Stimulated activated CD8-positive, alpha-beta memory T cell treated with anti-CD3 and anti-CD28 coated beads, Interleukin-12 subunit alpha, Interleukin-12 subunit beta, amount 100 ng/mL, for 1 hour (primary cell): ENCODE measurements at places on chromosomes 12 and 14.
A peak's percentile ranks its signal among the peaks of the same experiment; 100 is the strongest.

DNA sequence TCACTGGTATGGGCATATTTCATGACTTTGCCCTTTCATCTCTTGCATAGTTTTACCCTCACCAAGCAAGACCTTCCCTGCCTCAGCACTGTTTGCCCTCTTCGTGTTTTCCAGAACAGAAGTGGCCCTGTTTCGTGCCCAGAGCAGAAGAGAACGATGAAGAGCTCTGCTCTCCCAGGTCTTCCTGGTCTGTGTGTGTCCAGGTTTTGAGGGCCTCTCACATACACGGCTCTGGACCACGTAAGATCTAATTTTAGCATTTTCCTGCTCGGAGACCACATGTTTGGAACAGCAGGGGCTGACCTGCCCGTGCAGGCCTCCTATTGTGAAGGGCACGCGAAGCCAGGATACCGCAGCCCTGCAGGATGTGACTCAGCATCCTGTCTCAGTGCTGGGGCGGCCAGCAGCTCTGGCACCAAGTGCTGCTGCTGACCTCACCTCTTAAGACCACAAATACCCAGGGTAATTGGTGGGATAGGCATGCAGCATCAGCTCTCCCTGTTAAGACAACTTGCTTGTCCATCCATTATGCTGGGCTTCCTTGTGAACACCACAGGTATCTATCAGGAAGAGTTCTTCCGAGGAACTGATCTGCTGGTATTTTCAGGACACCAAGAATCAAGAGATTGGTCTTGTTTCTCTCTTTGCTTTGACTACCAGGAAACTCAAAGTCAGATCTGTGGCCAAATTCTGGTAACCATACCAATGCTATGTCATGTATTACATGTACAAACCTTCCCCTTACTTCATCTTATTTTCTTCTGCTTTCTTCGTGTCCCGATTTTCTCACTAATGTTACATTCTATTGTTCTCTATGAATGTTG lies 19.0 kb downstream of the SSH1 start:
- peak; percentile 44 for DNase-seq

- no peak for DNase-seq
Observed at GRCh38 chr12:51369581-51369980, 21.6 kb downstream of the GALNT6 start.

DNA sequence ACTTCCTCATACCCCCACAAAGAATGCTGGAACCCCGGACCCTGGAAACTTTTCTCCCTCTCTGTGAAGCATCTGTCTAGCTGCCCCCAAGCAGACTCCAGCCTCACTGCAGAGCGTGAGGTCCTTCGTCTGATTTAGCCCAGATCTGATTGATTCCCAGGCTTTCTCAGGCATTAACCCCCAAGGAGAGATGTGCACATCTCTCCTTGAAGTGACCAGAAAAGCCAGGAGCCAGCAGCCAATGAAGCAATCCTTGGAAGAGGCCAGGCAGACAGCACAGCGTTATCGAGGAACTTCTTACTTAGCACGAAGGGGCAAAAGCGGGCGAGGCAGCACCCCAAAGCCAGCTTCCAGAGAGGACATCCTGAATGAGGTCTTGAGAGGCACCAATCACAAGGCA lies 100.7 kb downstream of the ZFP36L1 start:
- DNase-seq: no peak

GRCh38 chr12:26374934-26375680 lies 179.7 kb downstream of the SSPN start:
- DNase-seq: no peak

DNA sequence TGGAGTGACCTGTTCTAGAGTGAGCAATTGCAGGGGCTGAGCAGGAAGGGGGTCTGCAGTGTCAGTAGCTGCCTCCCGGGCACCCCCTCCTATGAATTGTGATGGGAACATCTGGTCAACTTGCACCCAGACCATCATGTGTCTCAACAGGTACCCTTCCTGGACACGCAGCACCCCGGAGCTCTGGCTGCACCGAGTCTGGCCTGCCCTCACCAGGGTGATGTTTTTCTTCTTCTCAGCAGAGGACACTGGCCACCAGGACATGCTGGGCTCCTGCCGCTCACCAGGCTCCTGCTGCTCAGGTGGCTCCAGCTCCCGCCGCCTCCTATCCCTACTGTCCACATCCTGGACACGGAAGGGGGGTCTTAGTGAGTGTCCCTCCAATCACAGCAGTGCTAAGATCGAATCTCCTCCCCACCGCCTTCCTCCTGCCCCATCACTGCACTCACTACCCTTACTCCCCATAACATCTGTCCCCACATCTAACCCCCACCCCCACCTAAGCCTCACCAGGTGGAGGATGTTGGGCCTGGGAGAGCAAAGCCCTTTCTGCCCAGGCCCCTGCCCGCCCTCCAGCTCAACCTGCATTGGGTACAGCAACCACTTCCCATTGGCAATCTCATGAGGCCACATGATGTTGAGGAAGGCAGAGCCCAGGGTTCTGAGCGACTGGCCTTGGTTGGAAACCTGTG lies 14.9 kb downstream of the ITGA7 start:
- no peak for DNase-seq

GRCh38 chr12:65533177-65533883 lies 254.8 kb downstream of the MSRB3 start:
- DNase-seq: no peak

GRCh38 chr12:117120787-117121186 lies 21.6 kb upstream of the TESC start:
- DNase-seq: no peak

GRCh38 chr12:23648546-23648945 lies 300.9 kb downstream of the SOX5 start:
- no peak for DNase-seq

DNA sequence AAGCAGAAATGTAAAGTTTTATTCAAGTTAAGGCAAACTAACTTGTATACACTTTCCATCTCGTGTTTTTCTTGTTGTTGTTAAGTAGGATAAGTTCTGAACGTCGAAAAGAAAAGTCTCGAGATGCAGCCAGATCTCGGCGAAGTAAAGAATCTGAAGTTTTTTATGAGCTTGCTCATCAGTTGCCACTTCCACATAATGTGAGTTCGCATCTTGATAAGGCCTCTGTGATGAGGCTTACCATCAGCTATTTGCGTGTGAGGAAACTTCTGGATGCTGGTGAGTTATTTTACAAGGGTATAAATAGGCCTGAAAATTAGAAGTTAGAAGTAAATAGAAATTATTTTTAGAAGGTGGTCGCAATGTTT lies 25.0 kb downstream of the HIF1A start:
- DNase-seq: no peak

GRCh38 chr14:76081642-76082041 lies 70.1 kb upstream of the GPATCH2L start:
- DNase-seq: no peak

DNA sequence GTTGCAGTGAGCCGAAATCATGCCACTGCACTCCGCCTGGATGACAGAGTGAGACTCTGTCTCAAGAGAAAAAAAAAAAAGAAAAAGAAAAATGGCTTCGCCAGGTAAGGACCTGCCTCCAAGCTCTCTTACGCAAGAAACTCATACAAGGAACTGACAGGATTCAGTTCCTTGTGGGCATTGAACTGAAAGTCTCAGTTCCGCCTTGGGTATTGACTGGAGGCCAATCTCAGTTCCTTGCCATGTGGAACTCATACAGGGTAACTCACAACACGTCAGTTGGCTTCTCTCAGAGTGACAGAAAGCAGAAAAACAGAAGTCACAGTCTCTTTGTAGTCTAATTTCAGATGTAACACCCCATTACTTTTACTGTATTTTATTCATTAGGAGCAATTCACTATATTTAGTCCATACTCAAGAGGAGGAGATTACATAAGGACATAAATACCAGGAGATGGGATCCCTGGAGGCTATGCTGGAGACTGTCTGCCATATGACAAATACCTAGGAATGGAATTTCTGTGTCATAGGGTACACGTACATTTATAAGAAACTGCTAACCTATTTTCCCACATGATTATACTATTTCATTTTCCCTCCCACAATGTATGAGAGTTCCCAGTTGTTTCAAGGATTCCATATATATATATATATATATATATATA lies 11.4 kb upstream of the NOPCHAP1 start:
- no peak for DNase-seq

GRCh38 chr12:11711651-11712327 lies 62.3 kb downstream of the ETV6 start:
- no peak for DNase-seq

DNA sequence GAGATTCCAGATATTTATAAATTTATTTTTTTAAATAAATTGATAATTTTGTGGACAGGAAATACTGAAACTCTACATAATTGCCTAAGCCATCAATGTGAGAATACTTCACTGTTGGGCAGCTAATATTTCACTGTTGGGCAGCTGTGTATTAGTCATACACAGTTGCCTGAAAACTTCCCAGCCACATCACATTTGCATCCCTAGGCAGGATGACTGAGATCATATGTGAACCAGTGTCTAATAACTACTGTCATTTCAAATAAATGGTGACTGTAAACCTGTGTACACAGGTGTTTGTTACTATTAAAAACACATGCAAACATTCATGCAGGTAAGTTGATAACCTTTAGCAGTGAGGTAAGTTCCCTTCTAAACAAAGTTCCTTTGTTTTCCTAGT lies 43.9 kb downstream of the TMTC3 start:
- DNase-seq: no peak

- no peak for DNase-seq
Observed at GRCh38 chr14:61742371-61742770, 19.8 kb upstream of the SNAPC1 start.

DNA sequence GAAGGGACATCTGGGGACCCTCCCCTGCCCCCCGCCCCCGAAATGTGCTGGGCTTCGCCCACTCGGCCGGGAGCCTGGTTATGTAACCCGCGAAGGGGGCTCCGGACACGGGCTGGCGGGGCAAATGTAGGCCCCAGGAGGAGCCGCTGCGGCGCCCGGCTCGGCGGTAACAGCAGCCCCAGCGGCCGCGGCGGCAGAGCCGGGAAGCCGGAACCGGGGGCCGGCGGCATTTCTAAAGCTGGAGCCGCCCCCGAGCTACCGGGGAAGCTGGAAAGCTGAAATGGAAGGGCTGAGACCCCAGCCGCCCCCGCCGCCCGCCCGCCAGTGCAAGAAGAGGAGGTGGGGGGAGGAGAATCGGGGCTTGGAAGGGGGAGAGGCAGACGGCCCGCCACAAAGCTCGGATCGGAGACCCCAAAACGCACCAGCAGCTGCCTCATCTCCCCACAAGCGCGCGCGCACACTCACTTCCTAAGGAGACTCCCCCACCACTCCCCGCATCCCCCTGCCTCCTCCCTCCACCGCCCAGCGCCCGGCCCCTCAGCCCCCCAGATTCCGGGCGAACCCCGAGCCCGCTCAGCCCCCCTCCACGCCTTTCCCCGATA lies 1.5 kb downstream of the KDM2B start:
- no peak for DNase-seq

- no peak for DNase-seq
Observed at GRCh38 chr12:62693376-62694050, 226.9 kb downstream of the MON2 start.

DNA sequence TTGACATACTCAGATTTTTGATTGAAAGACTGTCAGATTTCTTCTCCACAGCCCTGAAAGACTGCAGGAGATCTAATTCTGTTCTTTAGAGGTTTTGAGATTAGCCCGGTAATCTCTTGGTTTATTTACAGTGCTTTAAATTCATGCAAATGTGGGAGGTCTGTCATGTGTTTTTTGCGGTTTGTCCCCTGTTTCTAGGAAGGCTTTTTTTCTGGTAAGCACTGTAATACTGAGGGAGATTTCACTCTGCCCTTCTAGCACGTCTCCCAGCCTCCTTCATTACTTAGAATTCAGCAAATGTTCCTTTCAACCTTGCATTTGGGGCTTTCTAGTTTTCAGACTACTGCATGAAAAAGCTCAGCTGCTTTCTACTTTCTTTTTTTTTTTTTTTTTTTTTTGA lies 31.1 kb downstream of the GPHN start:
- no peak for DNase-seq

DNA sequence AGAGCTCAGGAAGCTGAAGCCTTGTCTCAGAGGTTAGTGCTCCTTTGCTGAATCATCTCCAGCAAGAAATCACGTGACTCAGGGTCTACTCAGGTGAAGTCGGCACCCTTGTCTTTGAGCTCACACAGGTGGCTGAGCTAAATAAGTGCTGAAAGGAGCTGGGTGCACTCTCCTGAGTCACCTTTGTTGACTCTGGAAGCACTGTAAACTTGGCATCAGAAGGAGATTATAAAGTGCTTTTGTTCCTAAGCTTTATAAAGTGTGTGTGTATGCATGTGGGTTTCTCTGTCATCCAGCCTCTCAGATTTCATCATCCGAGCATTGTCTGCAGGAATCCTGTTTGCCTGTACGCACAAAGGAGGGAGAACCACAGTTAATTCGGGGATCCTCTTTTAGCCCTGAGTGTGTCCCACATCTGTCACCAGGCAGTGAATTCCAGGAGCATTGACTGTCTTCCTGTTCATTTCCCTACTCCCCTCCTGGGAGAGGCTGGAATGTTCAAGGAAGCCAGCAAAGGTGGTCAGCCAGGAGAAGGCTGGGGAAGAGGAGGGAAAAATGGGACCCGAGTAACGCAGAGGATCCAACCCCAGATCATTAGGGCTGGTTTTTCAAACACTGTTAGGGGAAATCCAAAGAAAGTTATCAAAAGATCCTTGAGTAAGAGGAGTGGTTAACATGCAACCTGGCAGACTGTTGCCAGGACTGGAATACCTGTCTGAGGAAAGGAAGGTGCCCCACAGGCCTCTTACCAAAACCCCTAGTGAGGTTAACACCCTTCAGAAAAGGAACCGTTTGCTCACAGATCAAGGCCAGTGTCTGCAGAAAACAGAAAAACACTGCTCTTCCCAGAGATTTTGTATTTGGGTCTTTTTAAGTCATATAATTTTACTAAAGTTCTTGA lies 157.5 kb upstream of the HIF1A start:
- DNase-seq: no peak

DNA sequence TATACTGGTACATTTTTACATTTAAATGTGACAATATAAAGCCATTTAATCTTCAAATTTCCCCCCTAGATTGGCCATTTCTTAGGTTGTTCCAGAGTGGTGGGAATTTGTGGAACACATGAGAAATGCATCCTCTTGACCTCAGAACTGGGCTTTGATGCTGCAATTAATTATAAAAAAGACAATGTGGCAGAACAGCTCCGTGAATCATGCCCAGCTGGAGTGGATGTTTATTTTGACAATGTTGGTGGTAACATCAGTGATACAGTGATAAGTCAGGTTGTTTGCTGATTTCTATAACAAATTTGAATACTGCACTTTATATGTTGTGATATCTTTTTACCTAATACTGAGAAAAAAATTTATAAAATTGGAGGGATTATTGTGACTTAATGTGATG lies 7.6 kb upstream of the ZNF410 start:
- DNase-seq: no peak

- DNase-seq: no peak
Observed at GRCh38 chr12:107513636-107514400, 171.8 kb upstream of the PWP1 start.

DNA sequence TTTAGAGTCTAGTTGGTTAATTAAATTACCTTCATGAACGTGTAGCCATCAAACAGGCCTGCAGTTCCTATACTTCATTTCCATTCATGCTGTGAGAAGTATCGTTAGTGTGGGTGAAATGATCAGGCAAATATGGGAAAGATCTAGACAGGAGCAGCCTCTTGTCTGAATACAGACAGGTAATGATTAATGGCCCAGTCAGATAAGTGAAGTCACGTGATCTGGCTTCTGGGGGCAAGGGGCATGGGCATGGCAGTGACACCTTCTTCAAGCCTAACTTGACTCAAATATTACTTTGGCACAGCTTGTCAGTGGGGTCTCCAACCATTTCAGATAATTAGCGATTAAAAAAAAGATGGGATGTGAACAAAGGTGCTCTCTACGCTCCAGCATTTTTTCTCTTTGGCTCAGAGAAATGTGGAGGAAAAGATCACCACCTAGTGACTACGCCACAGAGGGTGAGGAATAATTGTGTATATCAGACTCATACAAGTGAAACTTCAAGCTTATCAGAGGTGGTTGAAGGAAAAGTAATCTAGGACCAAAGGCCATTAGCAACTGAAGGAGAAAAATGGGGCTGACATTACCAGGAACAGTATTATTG lies 17.8 kb downstream of the GUCY2C start:
- DNase-seq: no peak
